ENCODE measurements at places on chromosomes 11 and 22.

- DNase-seq: no peak
Measured at GRCh38 chr11:2886191-2886894, 768 bp upstream of the CDKN1C start.

GRCh38 chr11:129331217-129331616 is 44.4 kb upstream of the BARX2 start:
- no peak for DNase-seq

DNA sequence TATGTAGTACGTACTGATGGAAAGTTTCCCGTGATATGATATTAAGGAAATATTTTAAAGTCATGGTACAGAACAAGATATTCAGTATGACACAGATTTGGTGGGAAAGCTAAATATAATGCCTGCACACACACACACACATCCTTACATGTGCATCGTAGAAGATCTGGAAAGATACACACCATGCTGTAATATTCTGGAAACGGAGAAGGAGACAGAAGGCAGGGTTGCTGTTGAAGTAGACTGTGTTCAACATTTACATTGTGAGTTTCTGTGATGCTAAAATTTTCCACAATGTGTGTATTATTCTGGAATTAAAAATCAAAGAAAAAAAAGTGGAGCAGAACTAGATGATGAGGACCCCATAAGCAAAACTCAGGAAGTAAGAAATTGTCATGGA is 118.0 kb downstream of the RRAS2 start:
- DNase-seq: no peak

DNA sequence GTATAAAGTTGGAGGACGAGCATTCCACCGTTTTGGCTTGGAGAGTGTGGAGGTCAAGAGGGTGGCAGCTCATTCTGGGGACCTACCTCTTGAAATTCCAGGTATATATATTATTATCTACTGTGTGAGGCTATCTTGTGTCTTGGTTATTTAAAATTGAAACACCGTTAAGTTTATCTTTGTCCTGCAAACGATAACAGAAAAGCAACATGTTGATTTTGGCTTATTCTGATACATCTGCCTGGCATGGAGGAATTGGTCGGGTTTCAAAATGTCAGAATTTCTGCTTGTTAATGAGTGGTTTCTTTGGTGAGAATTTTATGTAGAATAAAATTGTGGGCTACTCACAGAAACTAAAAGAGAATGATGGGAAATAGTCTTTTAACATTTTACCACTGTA is 54.4 kb downstream of the SVIP start:
- DNase-seq: no peak

DNA sequence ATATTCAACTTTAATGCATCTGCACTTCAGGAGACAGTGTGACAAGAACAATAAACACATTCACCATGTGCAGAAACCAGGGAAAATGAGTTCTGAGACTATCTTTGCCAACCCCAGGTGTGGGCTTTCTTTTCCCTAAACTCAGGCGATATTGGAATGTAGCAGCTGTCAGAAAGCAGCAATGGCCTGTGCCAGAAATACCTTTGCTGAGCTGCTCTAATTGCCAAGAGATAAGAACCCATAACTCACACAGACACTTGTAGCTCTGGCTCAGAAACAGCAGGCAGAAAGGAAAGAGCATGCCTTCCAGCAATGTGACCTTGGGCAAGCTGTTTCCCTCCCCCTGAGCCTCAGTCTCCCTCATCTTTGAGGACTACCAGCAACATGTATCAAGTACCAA is 77.6 kb downstream of the PLEKHA7 start:
- no peak for DNase-seq

DNA sequence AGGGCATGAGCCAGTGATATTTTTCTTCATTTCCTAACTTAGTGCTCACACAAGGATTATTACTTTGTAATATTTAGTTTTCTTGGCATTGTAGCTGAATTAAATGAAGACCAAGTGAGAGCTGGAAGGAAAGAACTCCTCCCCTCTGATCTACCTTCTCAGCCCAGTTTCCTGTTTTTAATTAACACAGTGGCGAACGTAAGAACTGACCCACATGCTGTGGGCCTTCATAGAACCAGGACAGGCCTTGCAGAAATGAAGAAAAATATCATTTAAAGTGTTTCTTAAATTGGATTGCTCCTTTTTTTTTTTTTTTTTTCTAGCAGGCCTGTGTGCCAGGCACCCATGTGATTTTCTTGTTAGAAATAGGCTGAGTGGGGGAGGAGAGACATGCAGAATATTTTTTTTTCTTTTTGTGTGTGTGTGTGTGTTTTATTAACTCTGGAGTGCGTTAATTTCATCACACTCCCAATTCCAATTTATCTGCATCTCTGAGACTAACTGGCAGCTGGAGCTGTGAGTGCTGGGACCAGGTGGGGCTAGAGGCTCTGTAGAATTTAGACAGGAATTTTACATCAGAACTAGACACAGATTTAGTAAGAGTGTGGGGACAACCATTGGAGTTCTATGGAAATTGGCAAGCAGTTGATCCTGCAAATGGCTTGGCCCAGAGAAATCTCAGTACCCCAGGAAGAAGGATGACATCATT is 320.5 kb downstream of the DDX10 start:
- DNase-seq: no peak

GRCh38 chr11:74870485-74870884 is 78.4 kb downstream of the XRRA1 start:
- no peak for DNase-seq

GRCh38 chr22:48976556-48977535 is 850.8 kb downstream of the BRD1 start:
- DNase-seq: no peak

DNA sequence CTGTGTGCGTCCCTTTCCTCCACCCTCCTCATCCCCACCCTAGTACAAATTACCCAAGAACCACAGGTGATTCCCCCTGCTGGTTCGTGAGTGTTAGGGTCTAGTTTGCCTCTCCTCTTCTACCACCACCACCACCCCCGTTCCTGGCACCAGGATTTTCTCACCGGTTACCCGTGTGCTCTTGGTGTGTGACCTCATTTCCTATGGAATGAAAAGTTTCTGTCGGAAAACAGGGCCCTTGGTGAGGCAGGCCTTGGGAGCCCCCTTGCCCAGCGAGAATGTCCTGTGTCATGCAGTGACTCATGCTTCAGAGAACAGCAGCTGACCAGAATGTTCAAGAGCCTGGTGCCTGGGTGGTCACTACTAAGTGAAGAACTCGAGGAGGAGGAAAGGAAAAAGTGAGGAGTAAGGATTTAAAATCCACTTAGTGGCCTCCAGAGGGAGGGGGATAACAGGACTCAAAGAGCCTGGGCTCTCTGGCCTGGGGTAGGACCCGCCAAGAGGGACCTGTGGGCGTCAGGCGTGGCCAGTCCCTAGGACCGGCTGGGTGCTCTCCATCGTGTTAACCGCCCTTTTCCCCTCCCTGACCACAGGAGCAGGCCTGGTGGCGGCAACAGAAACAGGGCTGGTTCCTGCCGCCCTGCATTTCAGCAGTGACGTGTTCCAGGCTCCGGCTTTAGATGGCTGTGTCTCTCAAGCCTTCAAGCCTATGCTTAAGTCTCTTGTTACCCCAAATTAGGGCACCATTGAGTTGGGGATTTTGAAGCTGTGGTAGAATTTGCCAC is 30.2 kb downstream of the C22orf31 start:
- no peak for DNase-seq

- DNase-seq: no peak
Measured at GRCh38 chr11:102111011-102111786, 952 bp downstream of the YAP1 start.

DNA sequence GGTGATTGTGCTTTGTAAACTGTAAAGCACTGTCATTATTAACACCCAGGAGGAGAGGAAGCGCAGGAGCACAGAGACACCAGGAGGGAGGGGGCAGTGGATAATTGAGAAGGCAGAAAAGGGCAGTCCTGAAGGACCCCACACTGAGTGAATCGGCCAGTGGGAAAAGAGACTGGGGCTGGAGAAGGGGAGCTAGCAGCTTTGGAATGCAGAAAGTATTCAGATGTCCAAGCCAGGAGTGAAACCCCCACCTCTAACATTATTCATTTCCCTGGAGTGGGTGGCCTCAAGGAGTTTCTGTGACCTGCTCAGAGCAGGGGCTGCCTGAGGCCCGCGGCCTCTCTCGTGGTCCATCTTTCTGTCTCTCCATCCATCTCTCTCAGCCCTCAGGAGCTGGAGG is 38.0 kb upstream of the CDON start:
- DNase-seq: no peak

- DNase-seq: no peak
Measured at GRCh38 chr11:69354545-69354897, 60.6 kb downstream of the MYEOV start.

DNA sequence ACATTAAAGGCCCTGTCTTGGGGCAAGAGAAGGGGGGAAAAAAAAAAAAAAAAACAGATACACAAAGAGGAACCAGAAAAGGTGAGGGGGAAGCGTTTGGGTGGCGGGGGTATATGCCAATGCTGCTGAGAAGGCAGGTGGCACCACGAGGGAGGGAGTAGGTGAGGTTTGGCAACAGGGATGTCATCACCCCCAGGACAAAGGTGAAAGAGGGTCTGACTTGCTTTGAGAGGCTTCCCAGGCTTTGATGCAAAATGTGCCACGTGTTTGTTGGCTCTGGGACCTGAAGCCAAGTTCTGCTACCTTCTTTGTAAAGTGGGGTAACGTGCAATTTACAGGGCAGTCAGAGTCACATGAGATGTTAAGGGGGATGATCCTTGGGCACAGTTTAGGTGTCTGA is 4.1 kb downstream of the YPEL1 start:
- no peak for DNase-seq

DNA sequence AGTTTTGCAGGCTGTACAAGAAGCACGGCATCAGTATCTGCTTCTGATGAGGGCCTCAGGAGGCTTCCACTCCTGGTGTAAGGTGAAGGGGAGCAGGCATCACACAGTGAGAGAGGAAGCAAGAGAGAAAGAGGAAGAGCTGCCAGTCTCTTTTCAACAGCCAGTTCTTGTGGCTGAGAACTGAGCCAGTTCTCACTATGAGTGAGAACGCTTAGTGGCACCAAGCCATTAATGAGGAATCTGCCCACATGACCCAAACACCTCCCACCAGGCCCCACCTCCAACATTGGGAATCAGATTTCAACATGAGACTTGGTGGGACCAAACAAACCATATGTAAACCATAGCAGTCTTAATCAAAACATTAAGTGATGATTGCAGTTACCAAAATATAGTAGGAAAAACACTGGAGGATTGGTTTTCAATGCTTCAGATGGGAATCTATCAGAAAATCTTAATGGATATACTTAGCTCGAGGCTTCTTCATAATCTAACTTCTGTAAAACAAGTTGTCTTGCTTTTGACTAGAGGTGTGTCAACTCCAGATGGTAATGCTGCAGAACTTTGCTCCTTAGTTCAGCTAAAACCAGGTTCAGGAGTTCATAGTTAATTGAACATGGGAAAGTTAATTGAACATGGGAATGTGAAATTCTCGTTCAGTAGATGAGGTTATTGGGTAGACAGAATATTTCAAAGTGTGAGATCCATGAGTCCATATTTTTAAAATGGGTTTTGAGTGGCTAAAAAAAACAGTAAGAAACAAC is 12.2 kb downstream of the FAR1 start:
- DNase-seq: no peak

GRCh38 chr11:16380941-16381568 is 24.7 kb upstream of the SOX6 start:
- DNase-seq: no peak

DNA sequence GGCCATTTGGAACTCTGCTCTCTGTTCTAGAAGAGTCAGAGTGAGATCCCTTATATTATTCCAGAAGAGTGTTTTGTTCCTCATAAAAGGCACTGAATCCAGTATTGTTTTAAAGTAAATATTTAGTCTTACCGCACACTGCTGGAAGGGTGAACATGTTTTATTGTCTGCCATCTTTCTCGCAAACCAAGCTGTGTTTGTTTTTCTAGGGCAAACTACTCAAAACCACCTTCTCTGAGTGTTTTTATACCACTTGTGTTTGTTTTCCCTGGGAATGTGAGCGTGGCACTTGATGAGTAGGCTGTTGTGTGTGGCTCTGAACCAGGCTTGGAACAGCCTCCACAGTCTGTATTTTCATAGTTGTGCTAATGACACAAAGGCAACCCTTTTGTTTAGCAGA is 89.8 kb downstream of the DBX1 start:
- no peak for DNase-seq

GRCh38 chr11:112017538-112017937 is 7.7 kb upstream of the DLAT start:
- DNase-seq: no peak

GRCh38 chr11:10878408-10879214 is 20.8 kb upstream of the ZBED5 start:
- DNase-seq: no peak

- no peak for DNase-seq
Measured at GRCh38 chr11:118768690-118769089, 22.3 kb downstream of the DDX6 start.

- DNase-seq: no peak
Measured at GRCh38 chr22:21450858-21451353, 16.3 kb upstream of the TMEM191C start.

DNA sequence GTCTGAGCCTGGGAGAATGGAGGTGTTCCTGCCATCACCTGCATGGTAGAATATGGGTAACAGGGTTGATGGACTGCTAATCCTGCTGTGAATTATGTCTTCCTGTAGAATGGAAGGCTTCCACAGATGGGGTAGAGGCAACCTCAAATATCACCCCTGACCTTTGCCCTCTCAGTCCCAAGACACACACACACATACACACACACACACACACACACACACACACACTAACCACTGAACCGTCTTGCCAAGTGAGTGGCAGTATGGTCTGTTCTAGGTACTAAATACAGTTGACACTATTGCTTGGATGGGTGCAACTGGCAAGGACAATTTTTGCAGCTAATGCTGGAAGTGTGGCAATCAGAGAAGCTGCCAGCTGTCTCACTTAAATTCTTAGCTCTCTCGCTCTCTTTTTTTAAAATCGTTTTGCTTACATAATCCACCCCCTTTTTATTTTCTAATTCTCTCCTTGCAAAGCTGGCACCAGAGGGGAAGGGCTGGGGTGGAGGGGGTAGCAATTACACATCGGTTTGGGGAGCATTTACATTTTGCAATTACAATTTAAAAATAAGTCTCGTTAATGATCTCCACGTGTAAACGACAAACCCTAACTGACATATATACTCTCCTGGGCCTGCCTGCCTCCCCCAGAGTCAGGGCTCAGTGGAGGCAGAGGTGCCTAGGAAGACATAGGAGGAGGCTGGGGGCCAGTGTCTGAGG is 162.6 kb downstream of the FEZ1 start:
- no peak for DNase-seq

DNA sequence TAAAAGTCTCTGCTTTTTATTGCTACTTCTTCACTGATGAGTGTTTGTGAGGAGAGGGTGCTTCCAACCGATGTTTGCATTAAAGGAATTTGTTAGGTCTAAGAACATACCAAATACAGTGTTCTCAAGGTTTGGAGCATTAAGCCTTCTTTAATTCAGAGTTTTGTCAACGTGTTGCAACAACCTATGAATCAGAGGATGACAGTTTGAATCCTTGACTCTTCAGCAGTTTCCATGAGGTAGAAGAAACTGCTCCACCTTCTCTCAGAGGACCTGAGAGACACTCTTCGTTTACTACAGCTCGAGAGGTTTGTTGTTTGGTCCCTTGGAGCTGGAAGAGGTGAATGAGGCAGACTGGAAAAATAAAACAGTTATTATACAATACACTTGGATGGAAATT is 55.7 kb downstream of the NCAM1 start:
- DNase-seq: no peak

- no peak for DNase-seq
Measured at GRCh38 chr11:14566331-14567063, 46.3 kb upstream of the PSMA1 start.

- no peak for DNase-seq
Measured at GRCh38 chr11:69770540-69770939, 4.6 kb downstream of the FGF4 start.

Data from stimulated activated CD4-positive, alpha-beta T cell treated with anti-CD3 and anti-CD28 coated beads, TNF-alpha, amount 100 ng/mL, for 1 hour (primary cell).